ENCODE measurements at places on chromosomes 12 and 14.

- DNase-seq: peak; percentile 52
Observed at GRCh38 chr12:13044906-13045299, 722 bp downstream of the FAM234B start.

DNA sequence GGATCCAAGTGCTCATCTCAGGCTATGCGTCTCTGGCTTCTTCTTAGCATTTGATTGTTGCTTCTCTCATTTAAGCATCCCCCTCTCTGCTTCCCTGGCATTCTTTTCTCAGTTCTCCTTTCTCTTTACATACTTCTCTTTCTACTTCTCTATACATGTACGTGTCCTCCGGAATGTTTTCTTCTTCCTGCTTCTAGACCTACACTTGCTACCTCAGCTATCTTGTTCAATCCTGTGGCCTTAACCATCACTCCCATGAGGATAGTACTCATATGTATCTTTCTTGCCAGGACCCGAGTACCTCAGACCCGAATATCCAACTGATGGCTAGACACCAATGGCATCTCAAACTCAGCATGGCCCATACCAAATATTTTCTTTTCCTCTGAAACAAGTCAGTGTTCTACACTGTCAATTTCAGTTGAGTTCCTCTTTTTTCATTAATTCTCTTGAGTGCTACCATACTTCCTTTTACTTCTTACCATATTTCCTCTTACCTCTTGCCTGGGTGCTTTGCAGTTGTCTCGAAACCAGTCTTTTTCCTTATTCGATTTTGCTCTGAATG, 115.1 kb upstream of the SLC38A2 start:
- DNase-seq: no peak

DNA sequence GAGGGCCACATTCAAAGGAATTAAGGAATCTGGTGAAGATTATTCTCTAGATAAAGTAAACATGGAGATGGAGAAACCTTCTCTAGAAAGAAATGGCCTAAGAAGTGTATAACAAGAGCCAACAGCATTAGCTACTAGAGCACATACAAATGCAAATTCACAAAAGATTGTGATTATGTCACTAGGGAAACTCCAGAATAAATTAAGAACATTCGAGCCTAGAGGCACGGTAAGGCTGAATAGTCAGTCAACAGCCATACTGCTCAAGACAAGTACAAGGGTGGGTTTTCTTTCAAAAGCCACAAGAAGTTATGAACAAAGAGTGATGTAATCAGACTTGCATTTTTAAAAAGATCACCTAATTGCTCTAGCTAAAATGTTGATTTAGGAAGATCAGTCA, 25.4 kb downstream of the PPP4R3A start:
- DNase-seq: no peak

DNA sequence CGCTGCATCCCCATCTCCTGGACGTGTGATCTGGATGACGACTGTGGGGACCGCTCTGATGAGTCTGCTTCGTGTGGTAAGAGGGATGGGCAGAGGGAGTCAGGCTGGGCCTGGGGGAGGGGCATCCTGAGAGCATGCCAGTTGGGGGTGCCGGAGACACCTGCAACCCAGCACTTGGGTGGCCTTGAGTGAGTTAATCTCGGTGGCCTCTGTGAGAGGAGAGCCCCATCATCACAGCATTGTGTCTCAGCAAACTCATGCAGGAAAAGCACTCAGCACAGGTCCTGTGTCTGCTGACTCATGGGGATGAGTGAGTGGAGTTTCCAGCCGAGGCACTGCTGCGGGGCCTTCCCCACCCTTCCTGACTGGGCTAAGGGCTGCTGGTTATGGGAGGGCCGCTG, 19.6 kb upstream of the LRP1-AS start:
- DNase-seq: no peak

DNA sequence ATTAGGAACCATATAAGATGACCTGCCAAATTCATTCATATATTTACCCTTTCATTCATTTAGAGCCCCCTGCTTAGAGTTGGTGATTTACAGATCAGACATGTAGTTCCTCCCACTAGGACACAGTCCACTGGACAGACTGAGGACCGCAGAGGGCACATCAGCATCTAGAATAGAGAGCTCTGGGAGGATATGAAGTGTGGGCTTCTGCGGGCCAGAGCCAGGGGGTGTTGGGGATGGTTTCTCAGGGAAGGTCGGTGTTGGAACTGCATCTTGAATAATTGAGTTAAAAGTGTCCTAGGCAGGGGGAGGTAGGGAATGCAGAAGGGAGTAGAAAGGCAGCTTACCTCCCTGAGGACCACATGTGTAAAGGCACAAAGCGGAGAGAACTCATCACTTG, 42.9 kb downstream of the KLC1 start:
- no peak for DNase-seq

GRCh38 chr12:33551006-33551405, 111.4 kb upstream of the SYT10 start:
- no peak for DNase-seq
